ENCODE measurements at places on chromosomes 13 and 19.

DNA sequence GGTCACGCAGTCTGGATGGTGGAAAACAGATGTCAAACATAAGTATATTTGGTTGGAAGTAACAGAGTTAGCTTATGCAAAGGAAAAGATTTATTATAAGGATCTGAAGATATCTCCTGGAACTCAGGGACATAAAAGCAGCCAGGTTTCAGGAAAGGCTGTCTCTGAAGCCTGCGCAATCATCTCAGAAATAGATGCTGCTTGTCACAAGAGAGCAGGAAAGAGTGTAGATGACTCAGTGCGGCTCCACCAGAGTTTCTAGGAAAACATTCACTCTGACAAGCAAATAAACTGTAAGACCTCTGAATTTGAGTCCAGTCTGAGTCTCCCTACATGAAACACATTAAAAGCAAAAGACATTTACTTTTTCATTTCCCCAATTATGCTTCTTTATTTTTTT, 220.4 kb upstream of the HTR2A start:
- no peak for DNase-seq

- no peak for DNase-seq
These were observed 29.7 kb downstream of the NKPD1 start for GRCh38 chr19:45130888-45131615.

DNA sequence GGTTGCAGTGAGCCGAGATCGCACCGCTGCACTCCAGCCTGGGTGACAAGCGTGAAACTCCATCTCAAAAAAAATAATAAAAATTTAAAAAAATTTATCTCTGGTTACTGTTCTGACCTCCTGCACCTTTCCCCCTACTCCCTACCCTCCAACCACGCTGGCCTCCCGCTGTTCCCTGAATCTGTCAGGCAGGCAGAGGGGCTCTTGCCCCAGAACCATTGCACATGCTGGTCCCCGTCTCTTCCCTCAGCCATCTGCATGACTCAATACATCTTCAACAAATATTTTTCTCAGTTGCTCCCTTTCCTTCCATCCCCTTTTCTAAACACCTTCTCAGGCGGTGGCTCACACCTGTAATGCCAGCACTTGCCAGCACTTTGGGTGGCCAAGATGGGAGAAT, 1.1 kb upstream of the FAM187B start:
- no peak for DNase-seq

- peak; percentile 48 for DNase-seq
These were observed 26.1 kb upstream of the CYP2A7 start for GRCh38 chr19:40907968-40908735.

- no peak for DNase-seq
These were observed 951 bp upstream of the MTUS2 start for GRCh38 chr13:28819046-28819730.

DNA sequence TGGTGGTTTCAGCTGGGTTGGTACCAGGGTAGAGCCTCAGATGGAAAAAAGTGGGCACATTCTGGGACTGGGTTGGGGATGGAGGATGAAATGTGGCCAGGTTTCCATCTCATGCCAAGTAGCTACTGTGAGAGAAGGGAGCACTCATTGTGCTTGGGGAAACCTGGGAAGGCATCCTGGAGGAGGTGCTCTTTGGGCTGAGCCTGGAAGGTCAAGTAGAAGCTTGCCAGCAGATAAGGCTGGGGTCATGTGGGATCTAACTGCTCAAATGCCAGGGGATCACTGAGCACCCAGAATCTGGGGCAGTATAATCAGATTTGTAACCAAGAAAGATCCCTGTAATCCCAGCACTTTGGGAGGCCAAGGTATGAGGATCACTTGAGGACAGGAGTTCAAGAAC, 9.0 kb upstream of the KCNN1 start:
- no peak for DNase-seq

- DNase-seq = no peak
These were observed 432.5 kb downstream of the FGF9 start for GRCh38 chr13:22103046-22104027.

- no peak for DNase-seq
These were observed 109.4 kb downstream of the NDFIP2 start for GRCh38 chr13:79590394-79590676.

GRCh38 chr19:1206150-1206863, 729 bp downstream of the STK11 start:
- no peak for DNase-seq

DNA sequence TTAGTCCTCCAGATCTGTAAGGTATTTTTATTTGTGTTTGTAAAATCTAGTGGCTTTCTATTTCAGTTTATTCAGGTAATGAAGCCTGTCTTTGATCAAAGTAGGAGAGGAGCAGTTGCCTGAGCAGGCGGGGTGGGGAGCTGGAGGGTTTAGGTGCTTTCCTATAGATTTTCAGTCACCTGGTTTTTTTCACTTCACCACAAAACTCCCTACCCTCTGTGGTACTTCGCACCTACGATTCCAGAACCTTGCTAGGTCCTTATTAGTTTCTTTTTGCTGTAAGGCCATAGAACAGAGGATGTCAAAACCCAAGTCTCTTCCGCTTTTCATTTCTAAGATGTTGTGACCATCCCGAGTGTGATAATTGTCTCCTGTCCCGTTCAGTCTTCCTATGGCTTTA, 26.6 kb downstream of the SLAIN1 start:
- no peak for DNase-seq

- DNase-seq = no peak
These were observed 326.7 kb downstream of the SHISA2 start for GRCh38 chr13:25725104-25725503.

DNA sequence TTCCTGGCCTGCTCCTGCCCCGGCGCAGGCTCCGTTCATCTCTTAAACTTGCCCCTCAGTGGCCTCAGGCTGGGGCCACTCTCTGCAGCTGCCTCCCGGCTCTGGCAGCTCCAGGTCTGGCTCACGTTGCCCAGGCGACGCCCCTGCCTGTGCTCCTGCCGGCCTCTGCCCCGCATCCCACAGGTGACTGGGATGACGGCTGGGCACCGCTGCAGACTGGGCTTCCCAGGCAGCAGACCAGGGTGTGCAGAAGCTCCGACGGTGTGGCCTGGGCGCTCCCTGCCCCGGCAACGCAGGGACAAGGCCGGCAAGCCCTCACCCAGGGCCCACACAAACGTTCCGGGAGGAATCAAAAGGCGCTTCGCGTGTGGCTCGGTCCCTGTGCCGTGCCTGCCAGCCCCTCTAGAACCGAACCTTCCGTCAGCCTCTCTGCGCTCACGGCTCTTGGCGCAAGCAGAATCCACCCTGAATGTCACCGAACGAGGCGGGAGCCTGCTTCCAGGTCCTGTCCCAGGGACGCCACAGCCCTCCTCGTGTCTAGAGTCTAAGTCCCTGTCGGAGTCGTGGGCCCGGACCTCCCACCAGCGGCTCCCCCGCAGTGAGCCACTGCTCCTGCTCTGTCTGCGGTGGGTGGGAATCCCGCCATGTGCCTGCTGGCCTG, 64.8 kb downstream of the MLLT1 start:
- no peak for DNase-seq

DNA sequence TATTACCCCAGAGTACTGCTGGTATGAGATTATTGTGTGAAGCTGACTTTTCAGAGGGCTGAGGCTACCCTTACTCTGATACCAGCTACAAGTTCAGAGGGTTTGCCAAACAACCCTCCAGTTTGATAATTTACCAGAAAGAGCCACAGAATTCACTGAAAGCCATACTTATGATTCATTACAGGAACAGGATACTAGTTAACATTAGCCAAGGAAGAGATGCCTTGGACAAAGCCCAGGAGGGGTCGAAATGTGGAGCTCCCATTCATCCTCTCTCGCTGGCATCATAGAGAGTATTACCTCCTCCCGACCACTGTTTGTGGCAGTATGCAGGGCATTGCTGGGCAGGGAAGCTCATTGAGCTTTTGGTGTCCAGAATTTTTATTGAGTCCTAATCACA, 364.3 kb downstream of the KCNRG start:
- DNase-seq = no peak

- no peak for DNase-seq
These were observed 27.4 kb downstream of the CD177 start for GRCh38 chr19:43380771-43381386.

GRCh38 chr13:45198041-45198440, 2.8 kb downstream of the KCTD4 start:
- no peak for DNase-seq

GRCh38 chr13:21812192-21812626, 141.3 kb downstream of the FGF9 start:
- no peak for DNase-seq

DNA sequence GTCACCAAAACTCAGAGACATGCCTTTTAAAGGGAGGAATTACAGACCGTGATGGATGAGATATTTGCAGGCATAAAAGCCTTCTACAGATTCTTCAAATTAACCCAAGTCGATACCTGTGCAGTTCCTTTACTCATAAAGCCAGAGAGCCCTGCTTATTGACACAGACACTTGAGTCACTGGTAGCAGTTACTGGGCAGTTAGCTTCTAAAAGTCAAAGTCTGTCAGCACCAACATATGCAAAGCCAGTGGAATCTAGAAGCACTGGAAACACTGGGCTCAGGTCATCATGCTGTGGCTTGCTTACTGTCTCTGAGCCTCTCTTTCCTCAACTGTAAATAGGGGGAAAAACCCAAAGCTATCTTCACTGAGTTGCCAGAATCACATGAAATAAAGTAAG, 25.7 kb upstream of the LRCH1 start:
- DNase-seq = no peak

- DNase-seq = no peak
These were observed 8.1 kb downstream of the FAM187B start for GRCh38 chr19:35220315-35220921.

DNA sequence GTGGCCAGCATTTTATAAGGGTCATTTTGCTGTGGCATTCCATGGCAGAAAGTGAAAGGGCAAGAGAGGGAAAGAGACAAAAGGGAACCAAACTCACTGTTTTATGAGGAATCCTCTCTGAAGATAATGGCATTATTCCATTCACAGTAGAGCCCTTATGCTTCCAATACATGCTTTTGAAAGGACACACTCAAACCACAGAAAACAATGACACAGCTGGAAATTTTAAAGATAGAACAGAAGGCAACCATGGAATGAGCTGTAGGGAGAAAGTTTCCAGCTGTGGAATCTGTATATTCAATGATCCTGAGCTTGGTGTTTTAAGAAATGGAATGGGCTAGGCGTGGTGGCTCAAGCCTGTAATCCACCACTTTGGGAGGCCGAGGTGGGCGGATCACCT, 677.4 kb downstream of the SLITRK1 start:
- no peak for DNase-seq

- no peak for DNase-seq
These were observed 46.8 kb downstream of the ZNF85 start for GRCh38 chr19:20969898-20970297.

DNA sequence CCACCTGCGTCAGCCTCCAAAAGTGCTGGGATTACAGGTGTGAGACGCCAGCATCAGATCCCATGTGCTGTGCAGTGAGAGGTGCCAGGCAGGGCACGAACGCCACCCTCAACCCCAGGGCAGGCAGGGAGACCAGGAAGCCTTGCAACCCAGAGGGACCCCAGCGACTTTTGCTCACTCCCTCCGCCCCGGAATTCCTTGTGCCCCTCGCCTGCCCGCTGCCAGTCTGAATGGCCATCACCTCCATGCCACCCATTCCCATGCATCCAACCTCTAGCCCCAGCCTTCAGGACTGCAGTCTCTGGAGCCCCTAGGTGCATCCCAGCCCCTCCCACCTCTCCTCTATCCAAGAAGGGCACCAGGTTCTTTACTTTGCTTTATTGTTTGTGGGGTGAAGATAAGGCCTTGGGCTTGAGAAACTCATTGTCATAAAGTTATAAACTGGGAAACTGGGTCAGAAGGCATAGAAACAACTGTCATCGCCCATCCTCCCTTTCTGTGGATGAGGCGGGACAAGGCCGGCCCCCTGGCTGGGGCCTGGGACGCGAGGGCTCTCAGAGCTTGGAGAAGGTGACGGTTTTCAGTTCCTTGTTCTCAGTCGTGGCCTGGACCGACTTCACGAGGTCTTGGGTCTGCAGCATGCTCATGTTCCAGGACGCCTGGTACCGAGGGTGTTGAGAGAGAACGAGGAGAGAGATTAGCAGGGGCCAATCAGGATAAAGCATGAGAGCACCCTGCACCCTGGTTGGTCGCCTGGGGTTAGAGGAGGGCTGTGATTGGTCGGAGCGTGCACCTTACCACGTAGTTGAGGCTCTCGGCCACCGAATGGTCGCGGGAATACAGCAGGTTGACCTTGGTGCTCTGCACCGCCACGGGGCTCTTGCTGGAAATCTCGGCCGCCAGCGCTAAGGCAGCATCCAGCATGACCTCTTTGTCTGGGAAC, 2.6 kb upstream of the LGALS4 start:
- no peak for DNase-seq

DNA sequence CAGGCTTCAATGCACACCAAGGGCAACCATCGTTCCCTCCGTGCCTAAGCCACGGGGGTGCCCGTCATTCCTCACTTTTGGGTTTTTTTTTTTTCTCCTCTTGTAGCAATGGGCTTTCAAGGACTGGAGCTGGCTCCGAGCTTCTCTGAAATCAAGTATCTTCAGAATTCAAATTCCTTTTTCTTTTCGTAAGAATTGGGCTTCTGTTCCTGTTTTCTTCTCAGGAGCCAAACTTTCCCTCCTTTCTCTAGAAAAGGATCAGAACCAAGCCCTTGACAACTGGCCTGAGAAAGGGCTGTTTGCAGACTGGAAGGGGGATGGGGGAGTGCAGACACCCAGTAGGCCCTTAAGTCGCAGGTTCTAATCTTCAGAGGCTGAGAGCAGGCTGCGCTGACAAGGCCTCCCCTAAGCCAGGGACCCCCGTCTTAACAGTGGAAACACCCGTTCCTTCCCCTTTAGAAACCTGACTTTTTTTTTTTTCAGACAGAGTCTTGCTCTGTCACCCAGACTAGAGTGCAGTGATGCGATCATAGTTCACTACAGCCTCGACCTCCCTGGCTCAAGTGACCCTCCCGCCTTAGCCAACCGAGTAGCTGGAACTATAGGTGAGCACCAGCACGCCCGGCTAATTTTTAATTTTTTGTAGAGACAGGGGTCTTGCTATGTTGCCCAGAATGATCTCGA, 51.6 kb downstream of the RFX2 start:
- DNase-seq = no peak

DNA sequence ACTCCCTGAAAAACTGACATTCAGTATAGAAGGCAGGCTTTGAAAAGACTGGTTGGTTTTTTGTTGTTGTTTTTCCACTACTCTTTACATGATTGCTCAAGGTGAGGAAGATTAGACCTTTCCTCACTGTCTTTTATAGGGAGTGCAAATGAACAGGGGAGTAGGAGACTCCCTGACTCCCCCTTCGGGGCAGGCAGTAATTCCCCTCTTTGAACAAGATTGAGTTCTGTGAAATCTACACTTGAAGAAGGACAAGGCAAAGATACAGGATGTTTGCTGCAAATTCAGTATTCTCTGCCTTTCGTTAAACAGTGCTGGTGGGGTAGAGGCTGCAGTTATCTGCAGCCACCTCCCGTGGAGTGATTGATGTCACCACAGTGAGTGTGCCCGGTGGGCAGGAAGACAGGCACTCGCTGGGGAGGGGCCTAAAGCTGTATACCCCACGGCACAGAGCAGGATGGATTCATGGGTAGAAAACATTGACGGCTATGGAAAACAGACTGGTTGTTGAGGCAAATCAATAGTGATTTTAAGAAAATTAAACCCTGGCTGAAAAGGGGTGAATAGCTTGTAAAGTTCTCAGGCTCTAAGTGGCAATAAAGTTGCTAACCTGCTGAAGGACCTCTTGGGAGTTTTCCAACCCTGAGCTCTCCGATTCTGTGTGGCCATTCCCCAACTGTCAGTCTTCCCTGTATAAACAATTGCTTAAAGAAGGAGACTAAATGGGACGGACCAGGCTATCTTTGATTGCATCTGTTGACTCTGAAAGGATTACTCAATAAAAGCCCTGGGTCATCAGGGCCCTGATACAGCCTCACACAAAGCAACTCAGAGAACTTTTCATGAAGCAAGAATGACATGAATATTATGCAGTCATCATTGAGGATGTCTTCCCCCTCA, 308.3 kb downstream of the TBC1D4 start:
- no peak for DNase-seq

Measured in stimulated activated naive CD4-positive, alpha-beta T cell (primary cell).